ENCODE measurements at places on chromosomes 5 and 9.

DNA sequence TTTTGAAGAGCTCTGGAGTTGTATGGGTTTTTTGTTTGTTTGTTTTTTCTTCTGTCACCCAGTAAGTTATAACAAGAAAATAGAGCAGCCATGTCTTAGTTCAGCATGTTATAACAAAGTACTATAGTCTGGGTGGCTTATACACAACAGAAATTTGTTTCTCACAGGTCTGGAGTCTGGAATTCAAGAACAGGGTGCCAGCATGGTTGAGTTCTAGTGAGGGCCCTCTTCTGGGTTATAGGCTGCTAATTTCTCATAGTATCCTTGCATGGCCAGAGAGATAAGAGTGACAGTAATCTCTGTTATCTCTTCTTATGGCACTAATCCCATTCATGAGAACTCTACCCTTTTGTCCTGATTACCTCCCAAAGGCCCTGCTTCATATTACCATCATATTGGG lies 114.7 kb downstream of the GIN1 start:
- DNase-seq = no peak

GRCh38 chr5:95080441-95080840 lies 204.5 kb downstream of the MCTP1 start:
- no peak for DNase-seq

DNA sequence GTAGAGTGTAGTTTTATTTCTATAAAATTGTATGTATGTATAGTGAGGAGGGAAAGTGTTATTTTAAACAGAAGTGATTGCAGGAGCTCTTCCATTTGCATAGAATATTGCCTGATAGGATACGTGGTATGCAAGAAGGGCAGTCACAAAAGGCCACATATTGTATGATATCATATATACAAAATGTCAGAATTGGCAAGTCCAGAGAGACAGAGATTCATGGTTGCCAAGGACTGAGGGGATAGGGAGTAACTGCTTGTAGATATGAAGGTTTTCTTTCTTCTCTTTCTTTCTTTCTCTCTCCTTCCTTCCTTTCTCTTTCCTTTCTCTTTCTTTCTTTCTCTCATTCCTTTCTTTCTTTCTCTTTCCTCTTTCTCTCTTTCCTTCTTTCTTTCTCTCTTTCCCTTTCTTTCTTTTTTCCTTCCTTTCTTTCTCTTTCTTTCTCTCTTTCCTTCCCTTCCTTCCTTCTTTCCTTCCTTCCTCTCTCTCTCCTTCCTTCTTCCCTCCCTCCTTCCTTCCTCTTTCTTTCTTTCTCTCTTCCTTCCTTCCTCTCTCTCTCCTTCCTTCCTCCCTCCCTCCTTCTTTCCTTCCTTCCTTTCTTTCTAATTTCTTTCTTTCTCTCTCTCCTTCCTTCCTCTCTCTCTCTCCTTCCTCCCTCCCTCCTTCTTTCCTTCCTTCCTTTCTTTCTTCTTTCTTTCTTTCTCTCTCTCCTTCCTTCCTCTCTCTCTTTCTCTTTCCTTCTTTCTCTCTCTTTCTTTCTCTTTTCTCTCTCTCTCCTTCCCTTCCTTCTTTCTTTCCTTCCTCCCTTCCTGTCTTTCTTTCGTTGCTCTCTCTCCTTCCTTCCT lies 24.5 kb upstream of the WDR38 start:
- DNase-seq = no peak

DNA sequence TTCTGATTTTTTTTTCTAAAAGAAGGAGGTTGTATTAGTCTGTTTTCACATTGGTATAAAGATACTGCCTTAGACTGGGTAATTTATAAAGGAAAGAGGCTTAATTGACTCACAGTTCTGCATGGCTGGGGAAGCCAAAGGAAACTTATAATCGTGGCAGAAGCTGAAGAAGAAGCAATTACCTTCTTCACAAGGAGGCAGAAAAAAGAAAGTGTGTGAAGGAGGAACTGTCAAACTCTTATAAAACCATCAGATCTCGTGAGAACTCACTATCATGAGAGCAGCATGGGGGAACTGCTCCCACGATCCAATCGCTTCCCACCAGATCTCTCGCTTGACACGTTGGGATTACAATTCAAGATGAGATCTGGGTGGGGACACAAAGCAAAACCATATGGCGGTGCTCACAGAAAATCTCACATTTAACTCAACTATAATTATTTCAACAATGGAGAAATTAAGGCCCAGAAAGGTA lies 27.1 kb downstream of the DPYSL3 start:
- no peak for DNase-seq

DNA sequence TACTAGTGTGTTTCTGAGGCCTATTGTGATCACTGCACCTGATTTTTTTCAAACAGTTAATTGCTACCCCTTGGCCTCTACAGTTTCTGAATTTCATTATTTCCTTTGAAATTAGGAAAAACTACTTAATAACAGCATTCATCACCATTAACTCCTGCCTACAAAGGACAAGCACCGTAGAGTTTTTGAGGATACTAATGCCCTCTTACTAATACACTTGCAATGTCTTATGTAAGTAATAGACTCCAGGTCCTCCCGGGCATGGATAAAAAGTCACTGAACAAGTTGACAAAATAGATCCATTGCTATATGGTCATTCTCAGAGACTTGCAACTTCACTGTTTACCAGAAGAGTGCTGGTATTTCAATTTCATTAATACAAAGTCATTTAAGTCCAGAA lies 1172.5 kb downstream of the CDH12 start:
- no peak for DNase-seq

DNA sequence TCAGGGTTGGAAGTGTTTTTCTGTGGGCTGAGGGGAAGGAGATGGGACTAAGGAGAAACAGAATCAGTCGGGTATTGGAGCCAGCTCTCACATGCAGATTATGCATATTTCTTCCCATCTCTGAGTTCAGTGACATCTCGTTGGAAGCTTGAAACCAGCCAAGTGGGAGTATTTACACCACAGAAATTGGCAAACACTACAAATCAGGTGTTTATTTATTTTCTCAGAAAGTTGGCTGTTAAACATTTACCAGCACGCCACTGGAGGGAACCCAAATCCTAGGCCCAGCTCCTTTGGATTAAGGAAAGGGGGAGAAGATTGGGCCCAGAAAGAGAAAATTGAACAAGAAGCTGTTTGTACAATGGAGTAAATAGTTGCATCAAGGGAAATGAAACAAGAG lies 72.1 kb upstream of the PITX1 start:
- DNase-seq = no peak

DNA sequence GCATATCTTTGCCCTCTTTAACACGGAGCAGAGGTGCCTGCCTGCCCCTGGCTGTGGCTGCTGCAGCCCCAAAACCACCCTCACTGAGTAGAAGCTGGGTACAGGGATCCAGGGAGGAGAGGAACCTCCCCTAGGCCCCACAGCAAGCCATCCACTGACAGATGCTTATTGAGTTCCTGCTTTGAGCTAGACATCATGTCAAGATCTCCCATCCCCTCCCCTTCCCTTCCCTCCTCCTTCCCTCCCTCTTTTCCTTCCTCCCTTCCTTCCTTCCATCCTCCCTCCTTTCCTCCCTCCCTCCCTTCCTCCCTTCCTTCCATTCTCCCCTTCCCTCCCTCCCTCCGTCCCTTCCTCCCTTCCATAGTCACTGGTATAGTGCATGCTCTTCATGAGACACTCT lies 29.3 kb downstream of the GOLGA2 start:
- no peak for DNase-seq

- DNase-seq = no peak
Observed at GRCh38 chr9:88767504-88767790, 223.8 kb upstream of the S1PR3 start.

GRCh38 chr5:78624011-78624541 lies 24.5 kb downstream of the LHFPL2 start:
- no peak for DNase-seq

- no peak for DNase-seq
Observed at GRCh38 chr5:14665101-14665822, 744 bp downstream of the OTULIN start.

DNA sequence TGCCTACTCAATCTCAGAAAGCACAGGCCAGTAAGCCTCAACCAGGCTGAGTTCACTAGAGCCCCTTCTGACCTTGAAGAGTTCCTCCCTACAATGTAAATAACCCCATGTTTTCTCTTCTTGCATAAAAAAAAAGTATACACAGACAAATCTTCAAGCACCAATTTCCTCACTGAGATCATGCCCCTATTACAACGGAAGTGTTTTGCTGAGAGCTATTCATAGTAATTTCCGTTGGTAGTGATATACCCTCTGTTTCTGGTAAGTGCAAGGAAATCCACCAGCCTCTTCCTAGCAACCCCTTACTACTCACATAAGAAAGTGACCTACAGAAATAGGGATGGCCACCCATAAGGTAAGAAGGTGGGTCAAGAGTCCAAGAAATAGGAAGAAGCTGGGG lies 76.4 kb upstream of the TARS1 start:
- no peak for DNase-seq

- DNase-seq = no peak
Observed at GRCh38 chr5:35884773-35885172, 28.1 kb downstream of the IL7R start.

DNA sequence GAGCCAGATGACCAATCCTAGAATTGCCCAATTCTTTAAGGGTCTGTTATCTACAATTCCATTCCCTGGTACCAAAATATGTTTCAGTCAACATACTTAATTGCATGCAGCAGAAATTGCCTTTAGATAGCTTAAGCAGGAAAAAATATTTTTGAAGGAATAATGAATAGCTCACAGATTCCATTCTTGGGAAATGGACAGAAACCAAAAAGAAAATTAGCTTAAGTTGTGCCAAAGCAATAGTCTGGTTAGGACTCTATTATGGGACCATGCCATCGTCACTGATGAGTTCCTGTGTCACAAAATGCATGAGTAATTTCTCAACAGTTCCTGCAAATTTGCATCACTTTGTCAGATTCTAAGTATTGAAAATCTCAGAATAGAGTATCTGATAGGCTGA lies 12.3 kb downstream of the ACTBL2 start:
- DNase-seq = no peak

- no peak for DNase-seq
Observed at GRCh38 chr9:82167296-82167695, 178.7 kb downstream of the SPATA31D1 start.

- no peak for DNase-seq
Observed at GRCh38 chr9:89773170-89773569, 168.4 kb downstream of the GADD45G start.
